NCI-H510A treated with DMSO at 0.1 percent for 48 hours (cell line): ENCODE measurements at places on chromosomes 2 and 18.

GRCh38 chr2:42196403-42197267 lies 27.5 kb downstream of the EML4 start:
- peak; percentile 37 for DNase-seq

DNA sequence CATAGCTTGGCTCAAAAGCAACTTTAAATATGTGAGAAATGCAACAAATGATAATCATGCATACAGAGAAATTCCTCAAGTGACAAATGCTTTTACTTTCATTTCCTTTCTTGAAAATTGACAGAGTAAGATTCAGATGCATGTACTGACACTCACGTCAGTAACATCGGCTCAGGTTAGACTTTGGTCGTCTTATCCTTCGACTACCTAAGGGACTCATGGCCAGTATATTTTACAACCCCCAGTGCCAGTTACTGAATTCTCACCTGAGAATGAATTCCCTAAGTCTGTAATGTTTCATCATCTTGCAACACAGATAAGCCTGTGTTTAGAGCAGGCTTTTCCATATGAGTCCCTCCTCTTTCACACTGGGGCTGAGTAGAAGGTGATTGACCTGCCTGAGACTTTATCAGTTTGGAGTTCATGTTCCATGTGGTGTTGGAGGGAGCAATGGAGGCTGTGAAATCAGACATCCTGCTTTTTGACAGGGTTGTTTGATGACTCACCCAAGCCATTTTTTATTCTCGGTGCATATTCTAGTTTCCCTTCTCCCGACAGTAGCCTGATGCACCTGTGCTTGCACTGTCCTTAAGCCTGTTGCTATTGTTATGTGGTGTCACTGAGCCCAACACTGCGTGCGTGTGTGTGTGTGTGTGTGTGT lies 30.5 kb upstream of the ATP8B1 start:
- DNase-seq, result no peak

DNA sequence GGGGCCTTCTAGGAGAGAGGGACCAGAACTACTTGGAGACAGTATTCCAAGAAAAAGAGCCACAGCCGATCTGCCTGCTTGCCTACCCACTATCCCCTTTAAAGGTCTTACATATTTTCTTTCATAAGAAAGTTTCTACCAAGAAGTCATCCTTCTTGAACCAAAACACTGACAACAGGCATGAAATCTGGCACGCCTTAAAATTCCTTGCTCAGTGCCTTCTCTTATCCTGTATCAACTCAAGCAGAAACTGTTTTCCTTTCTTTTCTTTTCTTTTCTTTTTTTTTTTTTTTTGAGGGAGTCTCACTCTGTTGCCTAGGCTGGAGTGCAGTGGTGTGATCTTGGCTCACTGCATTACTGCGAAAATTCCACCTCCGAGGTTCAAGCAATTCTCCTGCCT lies 48.3 kb upstream of the ZFP36L2 start:
- DNase-seq, result no peak

DNA sequence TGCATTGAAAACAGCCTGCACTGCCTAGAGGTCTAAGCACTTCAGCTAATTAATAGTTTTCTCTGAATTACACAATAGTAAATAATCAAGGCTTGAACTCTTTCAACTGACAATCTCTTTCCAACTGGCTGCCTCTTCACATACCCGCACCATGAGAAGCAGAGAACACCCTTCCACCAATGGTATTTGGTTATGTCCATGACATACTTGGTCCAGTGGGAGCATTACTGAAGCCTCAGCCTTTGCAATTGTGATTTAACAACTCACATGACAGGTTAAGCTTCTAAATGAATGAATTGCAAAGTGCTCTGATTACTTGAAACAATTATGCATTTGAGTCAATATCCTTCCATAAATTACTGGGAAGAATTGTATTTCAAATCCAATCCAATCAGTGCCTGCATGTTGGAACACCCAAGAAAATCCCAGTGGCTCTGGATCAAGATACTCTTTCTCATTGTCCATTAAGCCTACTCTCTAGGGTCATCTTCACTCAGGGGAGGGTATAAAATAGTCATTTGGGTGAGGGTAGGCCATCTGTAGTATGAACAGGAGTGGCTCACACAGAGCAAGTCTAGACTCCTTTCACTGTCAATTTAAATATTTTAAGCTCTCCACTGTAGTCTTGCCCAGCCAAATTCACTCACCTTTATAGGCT lies 101.1 kb downstream of the HS1BP3 start:
- DNase-seq, result no peak

DNA sequence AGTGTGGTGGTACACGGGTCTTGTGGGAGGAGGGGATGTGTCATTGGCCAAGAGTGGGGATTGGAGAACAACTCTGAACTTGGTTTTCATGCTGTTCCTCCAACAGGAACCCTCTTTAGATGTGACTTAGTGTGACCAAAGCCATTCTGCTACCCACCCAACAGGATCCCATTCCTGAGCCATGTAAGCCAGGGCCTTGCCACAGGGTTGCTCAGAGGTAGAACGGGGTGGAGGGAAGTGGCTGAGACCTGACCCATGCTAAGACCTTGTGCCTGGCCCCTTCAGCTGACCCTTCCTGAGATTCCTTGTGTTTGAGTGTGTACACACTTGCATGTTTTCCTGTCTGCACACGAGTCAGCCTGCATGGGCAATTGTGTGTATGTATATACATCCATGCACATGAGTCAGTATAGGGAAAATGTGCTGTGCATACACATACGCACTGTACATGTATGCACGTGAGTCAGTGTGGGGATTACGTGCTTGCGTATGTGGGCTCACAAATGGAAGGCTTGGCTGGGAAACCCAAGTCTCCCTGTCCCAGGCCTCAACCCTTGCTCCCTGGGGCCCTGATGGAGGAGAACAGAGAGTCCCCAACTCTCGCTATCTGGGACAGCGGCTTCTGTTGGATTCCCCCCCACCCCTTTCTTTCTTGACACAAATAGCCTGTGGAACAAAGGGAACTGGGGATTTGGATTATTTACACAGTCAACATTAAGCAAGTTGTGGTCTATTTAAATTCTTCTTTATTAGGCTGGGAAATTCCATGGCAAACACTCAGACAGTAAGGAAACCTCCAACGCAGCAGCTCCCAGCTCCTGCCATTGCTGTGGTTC lies 339.8 kb downstream of the DYSF start:
- DNase-seq, result no peak
